H1 (cell line): ENCODE measurements at places on chromosomes 7 and 10.

DNA sequence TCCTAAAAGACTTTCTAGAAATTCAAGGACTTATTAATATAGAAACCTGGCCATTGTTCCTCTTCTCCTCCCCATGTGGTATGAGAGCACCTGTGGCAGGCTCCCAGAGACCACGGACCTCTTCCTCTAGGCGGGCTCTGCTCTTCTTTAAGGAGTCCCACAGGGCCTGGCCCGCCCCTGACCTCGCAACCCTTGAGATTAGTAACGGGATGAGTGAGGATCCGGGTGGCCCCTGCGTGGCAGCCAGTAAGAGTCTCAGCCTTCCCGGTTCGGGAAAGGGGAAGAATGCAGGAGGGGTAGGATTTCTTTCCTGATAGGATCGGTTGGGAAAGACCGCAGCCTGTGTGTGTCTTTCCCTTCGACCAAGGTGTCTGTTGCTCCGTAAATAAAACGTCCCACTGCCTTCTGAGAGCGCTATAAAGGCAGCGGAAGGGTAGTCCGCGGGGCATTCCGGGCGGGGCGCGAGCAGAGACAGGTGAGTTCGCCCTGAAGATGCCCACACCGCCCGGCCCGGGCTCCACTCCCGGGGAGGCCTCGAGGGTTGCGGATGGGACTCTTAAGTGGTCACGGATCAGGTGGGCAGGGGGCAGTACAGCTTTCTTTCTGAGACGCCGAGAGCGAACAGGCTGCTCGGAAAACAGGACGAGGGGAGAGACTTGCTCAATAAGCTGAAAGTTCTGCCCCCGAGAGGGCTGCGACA is at the start of gene SLC26A4:
SLC26A4 (plus strand) TSS at position 448 of the 700 bp plus-strand sequence. CDS start 814 bp downstream, outside the sequence.
- no peak for DNase-seq

- no peak for DNase-seq
These were observed 76.6 kb upstream of the HGF start for GRCh38 chr7:81846398-81846797.

- no peak for DNase-seq
These were observed 19.3 kb downstream of the CDHR3 start for GRCh38 chr7:105982388-105982787.

DNA sequence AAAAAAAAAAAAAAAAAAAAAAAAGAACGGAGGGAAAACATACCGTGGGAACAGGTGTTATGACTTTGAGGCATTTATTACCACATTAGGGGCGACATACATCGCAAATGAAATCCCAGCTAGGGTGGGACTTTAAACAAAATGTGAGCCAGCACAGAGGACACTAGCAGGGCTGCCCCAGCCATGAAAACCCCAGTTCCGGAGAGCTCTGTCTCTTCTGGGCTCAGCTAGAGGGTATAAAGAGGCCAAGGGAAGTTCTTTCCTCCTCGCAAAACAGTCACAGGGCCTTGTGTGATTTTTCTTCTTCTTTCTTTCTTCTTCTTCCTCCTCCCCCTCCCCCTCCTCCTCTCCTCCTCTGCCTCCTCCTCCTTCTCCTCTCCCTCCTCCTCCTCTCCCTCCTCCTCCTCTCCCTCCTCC is 59.9 kb upstream of the ECHDC3 start:
- no peak for DNase-seq

- no peak for DNase-seq
These were observed 41.5 kb upstream of the GPR141 start for GRCh38 chr7:37642028-37642540.

DNA sequence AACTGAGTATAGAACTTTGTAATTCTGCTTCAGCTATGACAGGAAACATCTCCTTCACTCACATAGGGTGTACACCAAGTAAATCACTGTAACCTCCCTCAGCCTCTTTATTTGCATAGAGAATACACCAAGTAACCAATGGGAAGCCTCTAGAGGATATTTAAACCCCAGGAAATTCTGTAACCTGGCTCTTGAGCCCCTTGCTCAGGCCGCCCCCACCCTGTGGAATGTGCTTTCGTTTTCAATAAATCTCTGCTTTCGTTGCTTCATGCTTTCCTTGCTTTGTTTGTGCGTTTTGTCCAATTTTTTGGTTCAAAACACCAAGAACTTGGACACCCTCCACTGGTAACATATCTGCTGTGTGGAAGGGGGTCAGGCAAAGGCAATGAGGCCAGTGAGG is 60.2 kb downstream of the CLRN3 start:
- DNase-seq: no peak
